ENCODE measurements at places on chromosomes 2 and 18.

DNA sequence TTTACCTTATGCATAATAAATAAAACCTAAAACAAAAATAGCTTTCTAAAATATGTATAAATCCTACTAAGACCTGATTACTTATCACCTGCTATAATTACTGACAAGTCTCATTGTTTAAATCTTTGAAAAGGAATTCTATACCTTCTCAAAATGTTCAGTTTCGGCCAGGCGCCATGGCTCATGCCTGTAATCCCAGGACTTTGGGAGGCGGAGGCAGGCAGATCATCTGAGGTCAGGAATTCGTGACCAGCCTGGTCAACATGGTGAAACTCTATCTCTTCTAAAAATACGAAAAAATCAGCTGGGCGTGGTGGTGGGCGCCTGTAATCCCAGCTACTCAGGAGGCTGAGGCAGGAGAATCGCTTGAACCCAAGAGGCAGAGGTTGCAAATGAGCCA is 58.1 kb downstream of the RELCH start:
- DNase-seq, result no peak

DNA sequence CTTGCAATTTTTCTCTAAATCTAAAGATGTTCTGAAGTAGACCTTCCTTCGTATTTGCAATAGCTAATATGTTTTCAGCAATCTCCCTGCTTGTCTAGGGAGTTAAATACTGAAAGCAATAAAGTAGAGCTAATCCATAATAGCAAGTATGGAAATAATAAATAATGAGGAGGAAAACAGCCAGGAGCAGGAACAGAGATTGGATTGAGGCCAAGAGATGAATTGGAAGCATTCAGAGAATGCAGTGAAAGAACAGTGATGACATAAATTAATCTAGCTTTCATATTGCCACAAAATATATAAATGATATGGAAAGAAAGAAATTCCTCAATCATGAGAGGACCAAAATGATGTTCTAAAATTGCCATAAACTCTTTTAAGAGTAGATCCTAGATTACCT is 679.7 kb downstream of the METTL4 start:
- no peak for DNase-seq

DNA sequence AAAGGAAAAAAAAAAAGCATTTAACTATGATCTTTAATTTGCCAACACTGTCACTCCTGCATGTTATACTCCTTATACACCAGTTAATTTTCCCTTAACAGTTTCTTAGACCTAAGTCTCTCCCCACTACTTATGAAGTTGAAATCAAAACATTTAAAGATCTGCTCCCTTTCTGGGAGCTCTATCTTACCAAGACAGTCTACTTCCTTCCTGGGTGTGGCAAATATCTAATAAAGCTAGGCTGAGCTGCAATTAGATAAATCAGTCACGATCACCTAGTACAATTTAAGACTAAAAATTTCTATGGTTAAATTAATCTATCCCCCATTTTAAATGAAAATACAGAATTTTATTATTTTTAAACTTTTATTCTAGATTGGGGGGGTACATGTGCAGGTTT is 33.4 kb downstream of the PUM2 start:
- DNase-seq, result no peak

- no peak for DNase-seq
Measured at GRCh38 chr18:42564761-42565160, 550.7 kb downstream of the RIT2 start.

DNA sequence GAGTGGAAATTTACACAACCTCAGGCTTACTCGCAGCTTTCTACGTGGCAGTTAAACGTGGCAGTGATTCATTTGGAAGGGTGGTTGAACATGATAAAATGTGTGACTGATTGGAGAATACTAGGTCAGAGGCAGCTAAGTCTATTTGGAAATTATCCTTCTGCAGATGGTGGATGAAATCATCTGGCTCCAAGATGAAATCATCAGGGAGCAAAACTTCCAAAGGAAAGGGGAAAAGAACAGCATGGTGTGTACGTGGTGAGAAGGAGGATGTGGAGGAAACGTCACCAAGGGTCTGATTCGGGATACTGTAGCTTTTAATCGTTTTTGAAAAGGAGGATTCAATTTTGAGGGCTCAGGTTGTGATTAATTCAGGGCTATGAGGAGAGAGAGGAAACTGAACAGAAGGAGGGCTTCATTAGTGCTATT is 47.9 kb downstream of the COL3A1 start:
- DNase-seq, result no peak

- no peak for DNase-seq
Measured at GRCh38 chr2:237199082-237199481, 113.4 kb downstream of the COPS8 start.

DNA sequence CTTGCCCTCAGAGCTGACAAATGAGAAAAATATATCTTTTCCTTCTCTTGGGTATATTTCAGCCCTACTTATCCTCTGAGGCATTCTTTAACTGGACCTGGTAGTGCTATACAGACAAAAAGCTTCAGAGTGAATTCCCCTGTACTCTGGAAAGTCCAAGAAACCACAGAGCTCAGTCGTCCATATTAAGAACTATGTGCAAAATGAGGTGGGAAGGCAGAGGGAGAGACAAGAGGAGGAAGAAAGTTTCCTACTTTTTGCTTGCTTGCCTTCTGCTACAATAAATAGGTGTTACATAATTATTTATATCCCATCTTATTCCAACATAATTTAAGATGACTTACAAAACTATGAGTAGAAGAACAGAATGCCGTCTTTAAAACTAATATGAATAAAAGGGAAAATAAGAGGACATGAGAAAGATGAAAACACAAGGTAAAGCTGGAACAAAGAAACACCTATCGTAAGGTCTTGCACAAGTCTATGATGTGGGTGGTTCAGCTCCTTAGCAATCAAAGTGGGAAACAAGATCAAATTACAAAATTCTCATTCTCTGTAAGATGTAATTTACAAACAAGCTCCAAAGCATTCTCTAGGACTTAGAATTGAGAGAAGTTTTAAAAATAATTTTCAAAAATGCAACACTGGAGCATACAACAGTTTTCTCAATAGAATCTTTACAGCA is 97.9 kb downstream of the BAZ2B start:
- DNase-seq, result no peak

DNA sequence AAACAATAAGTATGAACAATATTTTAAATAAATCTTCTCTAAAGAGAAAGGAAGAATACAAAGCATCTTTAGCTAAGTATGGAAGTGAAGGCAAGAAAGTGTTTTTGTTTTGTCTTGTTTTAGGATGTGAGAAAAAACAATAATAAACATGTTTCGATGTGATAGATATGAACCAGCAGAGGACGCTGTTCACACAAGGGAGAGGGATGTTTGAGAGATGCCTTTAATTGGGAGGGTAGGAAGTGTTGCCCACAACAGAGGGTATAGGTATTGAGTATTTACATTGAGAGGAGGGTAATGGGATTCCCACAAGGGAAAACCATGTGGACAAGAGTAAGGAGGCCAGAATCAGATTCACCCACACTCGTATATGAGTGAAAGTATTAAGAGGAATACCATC is 55.1 kb downstream of the CDH19 start:
- DNase-seq, result no peak

GRCh38 chr2:158935617-158936016 is 32.8 kb upstream of the TANC1 start:
- DNase-seq, result no peak

DNA sequence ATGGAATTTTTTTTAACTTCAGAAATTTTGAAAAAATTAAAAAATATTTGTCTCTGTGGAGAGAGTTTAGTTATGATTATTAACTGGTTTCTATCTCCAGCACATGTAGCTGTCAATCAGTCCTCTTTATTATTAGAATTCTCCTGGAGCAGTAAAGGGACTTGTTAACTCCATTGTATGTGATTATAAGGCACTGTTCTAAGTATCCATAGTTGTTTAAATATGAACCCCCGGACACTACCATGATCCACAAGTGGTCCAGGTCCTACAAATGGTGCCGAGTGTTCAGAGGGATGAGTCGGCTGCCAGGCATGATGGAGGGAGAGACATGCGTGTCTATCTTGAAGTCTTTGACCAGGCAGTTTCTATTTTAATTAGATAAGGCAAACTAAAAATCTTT is 492 bp downstream of the CHRNA1 start:
- no peak for DNase-seq

DNA sequence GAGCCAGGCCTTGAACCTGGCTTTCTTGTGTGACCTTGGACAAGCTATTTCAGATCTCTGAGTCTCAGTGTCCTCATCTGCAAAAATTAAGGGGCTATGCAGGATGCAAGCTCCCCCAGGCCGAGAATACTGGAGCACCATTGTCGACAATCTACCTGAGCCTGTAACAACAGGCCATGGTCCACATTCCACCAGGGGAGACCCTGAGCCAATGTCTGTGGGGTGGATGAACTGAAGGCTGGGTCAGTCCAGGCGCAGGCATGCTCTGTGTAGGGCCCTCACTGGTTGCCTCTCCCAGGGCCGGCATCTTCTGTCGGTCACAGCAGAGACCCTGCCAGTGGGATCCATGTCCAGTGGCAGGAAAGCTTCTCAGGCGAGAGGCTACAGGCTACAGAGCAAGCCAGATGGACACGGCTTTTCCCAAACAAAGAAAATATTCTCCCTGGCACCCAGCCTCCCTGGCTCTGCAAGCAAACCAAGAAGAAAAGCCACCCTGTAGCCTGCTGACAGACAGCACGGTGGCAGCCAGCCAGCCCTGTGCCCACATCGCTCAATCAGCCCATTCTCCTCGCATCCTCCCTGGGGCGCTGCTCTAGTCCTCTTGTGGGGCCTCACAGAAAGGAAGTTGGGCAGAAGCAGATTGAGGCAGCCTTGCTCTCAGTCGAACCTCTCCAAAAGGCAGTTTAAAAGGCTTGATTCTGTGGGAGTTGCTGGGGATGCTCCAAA is 48.7 kb upstream of the FZD7 start:
- no peak for DNase-seq

DNA sequence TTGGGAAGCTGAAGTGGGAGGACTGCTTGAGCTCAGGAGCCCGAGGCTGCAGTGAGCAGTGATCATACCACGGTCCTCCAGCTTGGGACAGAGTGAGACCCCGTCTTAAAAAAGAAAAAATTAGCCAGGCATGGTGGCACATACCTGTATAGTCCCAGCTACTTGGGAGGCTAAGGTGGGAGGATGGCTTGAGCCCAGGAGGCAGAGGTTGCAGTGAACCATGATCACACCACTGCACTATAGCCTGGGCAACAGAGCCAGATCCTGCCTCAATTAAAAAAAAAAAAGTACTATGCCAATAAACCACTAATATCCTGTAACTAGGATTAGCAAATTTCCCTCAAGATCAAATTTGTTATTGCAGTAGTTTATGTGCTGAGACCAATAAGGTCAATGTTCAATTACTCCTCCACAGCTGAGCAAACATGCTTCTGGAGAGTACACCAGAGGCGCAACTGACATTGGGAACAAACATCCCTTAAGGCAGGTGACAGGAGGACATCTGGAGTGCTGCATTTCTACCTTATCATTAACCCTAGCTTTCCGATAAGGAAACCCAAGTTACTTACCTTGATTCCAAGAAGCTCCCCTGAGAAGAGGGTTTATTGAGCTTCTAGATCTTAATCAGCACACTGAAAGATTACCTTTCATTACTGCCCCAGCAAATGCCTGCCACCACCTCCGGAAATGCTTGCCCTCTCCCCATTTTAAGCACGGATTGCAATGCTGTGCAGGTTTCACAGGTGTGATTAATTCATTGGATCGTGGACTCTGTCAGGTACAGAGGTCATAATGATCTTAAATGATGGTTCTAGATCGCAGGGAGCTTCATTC is 26.2 kb downstream of the MGAT4A start:
- peak; percentile 58 for DNase-seq

GRCh38 chr2:18659915-18660314 is 70.5 kb upstream of the NT5C1B start:
- DNase-seq, result no peak

DNA sequence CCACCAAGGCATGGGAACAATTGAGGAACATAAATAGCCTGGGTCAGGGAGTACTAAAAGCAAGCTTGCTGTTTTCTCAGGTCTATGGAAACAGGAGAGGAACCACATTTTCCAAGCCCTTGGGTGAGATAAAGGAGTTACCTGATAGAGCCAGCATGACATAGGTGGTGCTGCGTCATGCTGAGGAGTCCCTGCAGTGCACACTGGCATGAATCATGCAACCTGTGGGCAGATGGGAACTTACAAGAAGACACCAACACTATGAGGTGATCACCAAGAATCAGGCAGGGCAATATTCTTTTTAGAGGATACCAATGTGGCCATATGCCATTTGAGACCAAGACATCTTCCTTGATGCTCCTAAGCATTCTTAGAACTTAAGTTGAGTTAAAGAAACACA is 531.8 kb downstream of the ZEB2 start:
- no peak for DNase-seq

Measured in NCI-H1417 treated with DMSO at 0.1 percent for 48 hours (cell line).